ENCODE measurements at places on chromosomes 5 and 9.

GRCh38 chr5:166341740-166342337 lies 1949.6 kb upstream of the WWC1 start:
- DNase-seq: no peak

- DNase-seq: no peak
Measured at GRCh38 chr5:112025757-112026156, 268.8 kb upstream of the NREP start.

GRCh38 chr9:129987047-129987446 lies 55.9 kb downstream of the FNBP1 start:
- DNase-seq: no peak

DNA sequence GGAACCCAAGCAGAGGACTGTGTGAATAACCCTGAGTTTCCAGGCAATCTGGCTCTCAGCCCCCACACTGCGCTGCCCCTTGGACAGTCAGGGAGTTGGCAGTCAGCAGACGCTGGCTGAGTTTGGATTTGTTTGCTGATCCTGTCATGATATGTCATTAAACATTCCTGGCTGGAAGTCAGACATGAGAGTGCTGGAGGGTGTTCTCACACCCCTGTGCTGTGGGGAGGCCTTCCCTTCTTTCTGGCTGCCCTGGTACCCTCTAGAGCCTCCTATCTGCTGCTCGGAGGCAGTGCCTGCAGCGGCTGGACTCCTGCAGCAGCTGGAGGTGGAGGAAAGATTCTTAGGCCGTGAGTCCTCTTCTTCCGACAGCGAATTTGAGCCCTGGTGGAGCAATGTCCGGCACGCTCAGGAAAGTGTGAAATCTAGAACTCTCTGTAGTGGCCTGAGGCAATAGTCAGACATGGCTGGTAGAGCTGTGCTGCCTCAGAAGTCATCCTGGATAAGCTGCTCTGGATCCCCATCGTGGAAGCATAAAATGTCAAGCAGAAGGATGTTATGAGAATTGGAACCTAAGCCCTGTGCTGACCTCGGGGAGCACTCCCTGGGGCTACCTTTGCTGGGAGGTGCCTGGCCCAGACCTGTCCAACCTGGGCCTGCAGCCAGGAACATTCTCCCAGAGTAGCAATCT lies 72.0 kb downstream of the PDE8B start:
- DNase-seq: no peak

DNA sequence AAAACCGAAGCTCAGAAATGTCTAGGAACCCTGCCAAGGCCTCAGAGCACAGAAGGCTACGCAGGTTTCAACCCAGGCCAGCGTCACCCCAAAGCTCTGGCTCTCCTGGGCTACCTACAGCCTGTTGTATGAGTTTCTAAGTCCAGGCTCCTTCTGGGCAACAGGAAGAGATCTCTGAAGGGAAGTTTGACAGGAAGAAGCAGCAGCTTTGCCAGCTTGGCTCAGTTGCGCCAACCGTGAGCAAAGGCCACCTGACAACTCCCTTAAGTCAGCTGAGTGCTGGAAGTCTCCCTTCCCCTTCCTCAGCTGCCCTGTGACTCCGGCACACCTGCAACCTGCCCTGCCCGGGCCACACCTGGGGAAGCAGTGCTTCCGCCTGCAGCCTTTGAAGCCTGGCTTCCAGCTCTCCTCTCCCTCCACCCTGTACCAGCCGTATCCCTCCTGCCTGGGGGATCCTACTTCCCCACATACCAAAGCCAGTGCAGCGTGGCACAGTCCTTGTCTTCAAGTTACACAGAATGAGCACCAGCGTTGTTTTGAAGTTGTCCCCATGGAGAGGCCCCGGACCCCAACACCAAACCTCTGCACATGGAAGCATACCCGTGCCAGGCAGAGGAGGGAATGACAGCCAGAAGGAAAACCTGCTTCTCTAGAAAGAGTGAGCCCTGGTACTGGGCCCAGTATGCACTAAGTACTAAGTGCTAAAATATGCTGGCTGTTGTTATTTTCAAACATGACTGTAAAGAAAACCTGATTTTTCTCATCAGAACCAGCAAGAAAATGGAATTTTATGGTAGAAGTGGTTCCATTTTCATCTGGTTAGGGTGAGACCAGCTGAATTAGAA lies 36.5 kb downstream of the SHB start:
- DNase-seq: no peak

DNA sequence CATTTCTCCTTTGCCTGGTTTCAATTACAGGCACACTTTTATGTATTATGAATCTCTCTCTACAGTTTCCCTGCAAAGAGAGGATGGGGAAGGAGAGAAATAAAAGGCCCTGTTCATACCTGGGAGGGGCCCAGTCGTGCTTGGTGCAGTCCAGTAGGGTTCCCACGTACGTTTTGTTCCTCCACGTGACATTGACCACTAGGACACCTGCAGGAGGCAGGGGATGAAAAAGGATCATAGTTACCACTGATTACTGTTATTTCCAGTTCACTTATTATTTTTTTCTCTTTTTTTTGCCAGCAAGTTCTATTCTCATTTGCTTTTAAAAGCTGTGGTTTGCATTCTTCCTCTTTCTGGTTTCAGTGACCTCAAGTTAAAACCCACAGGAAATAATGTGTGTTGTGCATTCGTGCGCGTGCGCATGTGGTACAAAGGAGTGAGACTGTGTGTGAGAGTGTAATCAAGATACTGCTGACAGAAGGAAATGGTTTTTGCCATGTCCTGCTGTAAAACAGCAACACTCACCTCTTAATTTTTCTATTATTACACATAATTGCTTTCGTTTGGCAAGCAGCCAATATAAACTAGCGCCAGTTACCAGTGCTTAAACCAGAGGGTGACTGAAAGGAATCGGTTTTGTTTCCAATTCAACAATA lies 96.8 kb downstream of the ZNF608 start:
- DNase-seq: peak; percentile 99

All from MV-4-11 (cell line).